CD8-positive, alpha-beta T cell (primary cell): ENCODE measurements at places on chromosomes 1 and 21.
A peak's percentile ranks its signal among the peaks of the same experiment; 100 is the strongest.

GRCh38 chr1:228039986-228040385 lies 33.2 kb downstream of the WNT3A start:
- DNase-seq, result no peak

GRCh38 chr1:7223334-7224080 lies 438.3 kb downstream of the CAMTA1 start:
- no peak for DNase-seq

- DNase-seq, result no peak
Measured at GRCh38 chr1:212481438-212481767, 48.7 kb downstream of the NENF start.

- no peak for DNase-seq
Measured at GRCh38 chr1:155608888-155609225, 1.2 kb upstream of the MSTO1 start.

DNA sequence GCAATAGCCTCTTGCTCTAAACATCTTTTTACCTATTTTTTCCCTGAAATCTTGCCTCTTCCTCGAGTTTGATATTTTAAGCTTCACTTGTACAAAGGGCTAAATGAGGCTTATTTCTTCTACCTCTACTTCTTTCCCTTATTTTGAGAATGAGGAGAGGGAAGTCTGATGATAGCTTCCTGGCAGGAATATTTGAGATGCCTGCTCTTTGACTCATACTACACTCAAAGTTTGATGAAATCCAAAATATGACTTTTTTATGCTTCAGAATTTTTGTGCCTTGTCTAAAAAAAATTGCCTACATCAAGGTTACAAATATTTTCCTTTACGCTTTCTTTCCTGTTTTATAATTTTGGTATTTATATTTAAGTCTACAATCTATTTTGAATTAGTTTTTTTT lies 624.4 kb upstream of the PLXNA2 start:
- DNase-seq, result no peak

- peak; percentile 91 for DNase-seq
Measured at GRCh38 chr1:31815752-31816500, at the start of gene SPOCD1. Gene SPOCD1, minus strand, starts transcription at chr1:31816022. Its CDS starts 689 bp downstream, at chr1:31815333.

DNA sequence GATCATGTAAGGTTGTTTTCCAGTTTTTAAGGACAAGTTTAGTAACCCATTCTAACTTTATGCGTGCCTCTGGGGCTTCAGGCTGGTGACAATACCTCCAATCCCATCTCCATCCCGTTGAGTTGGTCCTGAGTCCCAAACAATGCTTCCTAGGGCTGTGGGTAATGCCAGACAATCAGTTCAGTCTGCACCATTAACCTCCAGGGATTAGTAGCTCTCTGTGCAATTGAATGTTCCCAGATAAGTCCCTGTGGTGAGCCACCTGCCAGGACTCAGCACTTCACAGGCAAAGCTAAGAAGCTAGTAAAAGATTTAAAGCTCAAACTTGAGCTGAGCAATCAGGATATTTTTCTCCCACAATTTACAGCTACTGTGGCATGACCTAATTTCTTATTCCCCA lies 462.2 kb upstream of the PTBP2 start:
- no peak for DNase-seq
